Stimulated activated CD4-positive, alpha-beta T cell treated with anti-CD3 and anti-CD28 coated beads, TNF-alpha, amount 100 ng/mL, for 4 hours (primary cell): ENCODE measurements at places on chromosomes 7 and 10.

DNA sequence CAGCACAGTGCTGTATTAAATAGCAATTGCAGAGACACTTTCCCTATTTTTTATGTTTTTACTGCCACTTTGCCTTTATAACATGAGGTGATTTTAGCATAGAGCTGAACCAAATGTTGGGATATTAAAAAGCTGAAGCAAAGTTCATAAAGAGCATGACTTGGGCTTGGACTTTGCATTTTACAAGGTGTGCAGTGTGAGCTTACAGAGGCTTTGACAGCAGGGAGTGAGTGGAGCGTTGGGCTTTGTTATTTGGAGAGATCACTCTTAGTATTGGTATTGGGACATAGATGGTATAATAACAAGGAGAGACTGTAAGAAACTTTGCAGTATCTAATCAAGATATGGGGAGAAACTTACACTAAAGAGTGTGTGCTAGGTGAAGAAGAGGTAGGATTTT lies 449.1 kb downstream of the AUTS2 start:
- no peak for DNase-seq

- DNase-seq, result no peak
Measured at GRCh38 chr7:108313086-108313485, 143.2 kb downstream of the NRCAM start.

GRCh38 chr10:22340329-22341189 lies 4.7 kb upstream of the SPAG6 start:
- peak; percentile 48 for DNase-seq

GRCh38 chr10:132601567-132601966 lies 64.0 kb downstream of the INPP5A start:
- no peak for DNase-seq

- DNase-seq, result no peak
Measured at GRCh38 chr10:78916227-78916626, 152.5 kb upstream of the ZMIZ1 start.

DNA sequence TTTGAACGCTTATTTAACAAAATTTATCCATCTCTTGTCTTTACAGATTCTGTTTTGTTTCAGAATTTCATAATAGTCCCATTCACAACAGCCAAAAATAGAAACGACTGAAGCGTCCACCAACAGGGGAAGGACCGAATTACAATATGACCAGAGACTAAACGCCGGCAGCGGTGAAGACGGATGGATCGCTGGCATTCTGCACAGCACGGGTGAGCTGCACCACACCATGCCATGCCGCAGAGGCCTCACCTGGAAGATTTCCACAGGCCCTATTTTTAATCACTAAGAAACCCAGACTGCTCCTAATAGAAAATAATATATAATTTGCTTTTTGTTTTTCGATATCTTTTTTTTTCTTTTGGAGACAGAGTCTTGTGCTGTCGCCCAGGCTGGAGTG lies 91.0 kb downstream of the ELFN1 start:
- no peak for DNase-seq

DNA sequence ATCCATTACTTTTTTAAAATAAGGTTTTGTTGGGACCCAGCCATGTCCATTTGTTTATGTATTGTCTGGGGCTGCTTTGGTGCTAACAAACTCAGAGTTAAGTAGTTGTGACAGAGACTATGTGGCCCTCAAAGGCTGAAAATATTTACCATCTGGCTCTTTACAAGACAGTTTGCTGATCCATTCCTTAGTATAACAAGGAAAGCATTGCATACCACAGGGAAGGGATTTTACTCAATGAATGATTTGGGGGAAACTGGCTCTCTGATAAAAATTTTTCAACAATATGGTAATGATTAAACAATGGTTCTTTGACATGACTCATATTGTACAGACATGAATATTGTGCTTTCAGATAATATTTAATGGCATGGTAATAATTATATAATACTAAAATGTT lies 738.1 kb downstream of the KCNMA1 start:
- no peak for DNase-seq

DNA sequence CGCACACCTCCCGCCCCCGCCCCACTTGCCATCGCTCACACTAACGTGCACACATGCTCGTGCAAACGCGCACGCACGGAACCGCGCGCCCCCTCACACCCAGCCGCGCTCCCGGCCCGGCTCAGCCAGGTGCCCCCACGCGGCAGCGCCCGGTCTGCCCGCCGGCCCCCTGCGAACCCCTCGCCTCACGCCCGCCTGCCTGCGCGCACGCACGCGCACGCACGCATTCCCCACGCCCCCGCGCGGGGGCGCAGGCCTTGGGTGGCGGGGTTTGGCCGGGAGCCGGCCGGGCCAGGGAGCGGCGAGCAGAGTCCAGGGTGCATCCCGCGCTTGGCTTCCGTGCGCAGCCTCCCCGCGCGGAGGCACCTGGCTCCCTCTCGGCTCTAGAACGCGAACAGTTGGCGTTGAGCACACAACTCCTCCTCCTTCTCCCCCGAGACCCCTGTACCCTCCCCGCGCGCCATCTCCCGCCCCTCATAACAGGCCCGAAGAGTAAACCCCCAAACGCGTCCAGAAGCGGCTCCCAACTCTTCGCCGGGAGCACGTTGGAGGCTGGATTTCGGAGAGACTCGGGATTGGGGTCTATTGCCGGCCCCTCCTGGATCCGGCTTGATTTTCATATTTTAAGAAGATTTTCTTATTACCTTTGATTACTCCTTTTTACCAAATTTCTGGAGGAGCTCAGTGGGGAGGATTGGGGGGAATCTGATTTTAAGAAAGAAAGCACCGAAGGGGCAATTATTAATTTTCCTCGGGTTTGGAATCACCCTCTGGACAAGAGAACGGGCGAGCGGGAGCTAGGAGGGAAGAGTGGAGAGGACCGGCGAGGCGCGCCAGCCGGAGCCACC lies 527 bp upstream of the SORCS3 start:
- no peak for DNase-seq

GRCh38 chr7:144391823-144392255 lies 11.7 kb downstream of the NOBOX start:
- DNase-seq, result no peak

DNA sequence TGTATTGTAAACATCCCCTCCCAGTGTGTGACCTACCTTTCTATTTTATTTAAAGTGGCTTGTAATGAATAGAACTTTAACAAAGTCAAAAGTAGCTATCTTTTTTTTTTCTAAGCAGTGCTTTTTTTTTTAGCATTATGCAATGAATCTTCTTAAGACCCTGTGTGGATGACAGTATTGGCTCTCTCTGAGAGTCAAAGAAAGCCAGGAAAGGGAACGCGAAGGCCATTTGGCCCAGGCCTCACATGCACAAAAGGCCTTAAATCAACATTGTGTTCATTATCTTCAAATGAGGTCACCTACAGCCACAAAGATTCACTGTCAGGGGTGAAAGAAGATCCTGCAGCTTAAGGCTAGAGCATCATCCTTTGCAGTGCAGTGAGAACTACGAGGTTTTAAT lies 721.5 kb downstream of the GRID1 start:
- no peak for DNase-seq

GRCh38 chr7:8128449-8129317 lies 133.3 kb downstream of the ICA1 start:
- DNase-seq, result no peak

DNA sequence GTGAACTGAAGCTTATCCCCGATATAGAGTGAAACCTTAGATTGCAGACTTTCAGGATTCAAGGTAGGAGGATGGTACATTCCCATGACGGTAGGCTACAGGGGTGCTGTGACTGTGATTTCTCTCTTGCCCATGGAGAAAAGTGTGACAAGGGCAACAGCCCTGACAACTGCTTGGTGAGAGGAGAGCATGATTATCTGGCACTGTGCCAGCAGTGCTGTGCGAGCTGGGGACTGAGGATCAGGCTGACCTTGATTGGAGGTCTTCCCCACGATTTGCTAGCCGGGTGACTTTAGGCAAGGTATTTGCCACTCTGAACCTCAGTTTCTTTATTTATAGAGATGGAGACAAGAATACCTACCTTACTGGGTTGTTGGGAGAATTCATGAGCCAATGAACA lies 229.5 kb downstream of the PTEN start:
- DNase-seq, result no peak

GRCh38 chr7:112136271-112137008 lies 69.8 kb downstream of the DOCK4 start:
- no peak for DNase-seq

GRCh38 chr10:58436071-58436470 lies 50.9 kb downstream of the TFAM start:
- DNase-seq, result no peak

- DNase-seq, result no peak
Measured at GRCh38 chr7:15326044-15326644, 235.7 kb downstream of the AGMO start.

GRCh38 chr7:50156163-50156562 lies 63.1 kb upstream of the ZPBP start:
- DNase-seq, result no peak

GRCh38 chr10:18157881-18158280 lies 17.7 kb downstream of the CACNB2 start:
- no peak for DNase-seq

- DNase-seq, result no peak
Measured at GRCh38 chr7:7751243-7752092, 33.1 kb upstream of the RPA3 start.
